ENCODE measurements at places on chromosomes 16 and 17. TPM values are rescaled to one million over a fixed set of nuclear protein-coding genes. Genes with fewer than 3 reads are reported as not detected.

GRCh38 chr16:64968539-64968938 is 153.3 kb downstream of the CDH11 start:
- no peak for DNase-seq

GRCh38 chr17:47813512-47814031 is 8.0 kb downstream of the OSBPL7 start:
- DNase-seq = no peak

- DNase-seq = no peak
These were observed 39.5 kb downstream of the CLUH start for GRCh38 chr17:2672026-2672425.

- DNase-seq = no peak
These were observed 664.5 kb upstream of the SALL1 start for GRCh38 chr16:51815523-51815922.

DNA sequence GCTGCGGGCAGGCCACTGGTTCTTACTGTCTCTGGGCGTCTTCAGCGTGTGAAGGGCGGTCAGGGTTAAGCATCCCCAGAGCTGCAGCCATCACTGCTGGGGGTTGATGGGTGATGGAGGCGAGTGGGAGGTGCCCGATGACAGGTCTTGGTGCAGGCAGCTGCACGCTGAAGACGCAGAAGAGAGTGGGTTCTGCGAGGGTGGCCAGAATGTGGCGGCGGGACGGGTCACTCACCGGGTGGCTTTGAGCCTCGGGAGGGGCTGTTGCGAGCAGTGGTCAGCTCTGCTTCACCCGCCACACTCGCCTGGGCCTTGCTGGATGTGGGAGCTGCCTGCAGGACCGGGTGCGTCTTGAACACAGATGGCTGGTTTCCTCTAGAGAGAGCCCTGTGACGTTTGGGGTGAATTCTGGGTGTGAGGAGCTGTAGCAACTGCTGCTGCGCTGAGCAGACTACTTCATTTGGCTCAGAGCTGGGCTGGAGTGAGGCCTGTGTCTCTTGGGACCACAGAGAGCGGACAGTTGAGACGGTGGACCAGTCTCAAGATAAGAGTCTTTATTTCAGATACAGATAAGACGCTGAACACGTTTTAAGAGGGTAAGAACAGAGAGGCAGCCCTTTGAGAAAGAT is 44.6 kb upstream of the ZNF750 start:
- no peak for DNase-seq

Gene RMI2
- 23.2 TPM for total RNA-seq

Gene TNP2
- total RNA-seq = not detected

Gene JUP
- 0.50 TPM for total RNA-seq

Data from SK-MEL-5 (cell line).